ENCODE measurements at places on chromosomes 4 and X. TPM values are rescaled to one million over a fixed set of nuclear protein-coding genes. Genes with fewer than 3 reads are reported as not detected.
A peak's percentile ranks its signal among the peaks of the same experiment; 100 is the strongest.

The EPGN gene
- not detected for total RNA-seq

DNA sequence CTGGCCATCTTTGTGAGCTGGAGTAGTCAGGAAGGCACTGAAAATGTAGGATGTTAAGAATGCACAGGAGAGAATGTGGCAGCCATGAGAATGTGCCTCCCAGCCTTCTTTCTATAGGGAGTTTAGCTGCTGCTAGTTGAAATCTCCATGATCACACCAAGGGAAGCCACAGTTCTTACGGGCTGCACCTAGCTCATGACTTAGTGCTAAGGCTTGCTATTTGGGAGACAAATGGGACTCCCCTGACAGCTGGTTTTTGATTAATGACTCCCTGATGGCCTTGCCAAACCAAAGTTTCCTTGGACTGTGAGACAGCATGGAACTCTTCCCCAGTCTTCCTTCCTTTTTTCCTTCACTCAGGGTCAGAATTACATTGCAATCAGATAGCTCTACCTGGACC lies 9.2 kb downstream of the CTSO start:
- DNase-seq = no peak

GRCh38 chrX:13894888-13895565 lies 78.1 kb upstream of the GPM6B start:
- DNase-seq = no peak

- DNase-seq = no peak
Measured at GRCh38 chrX:115521741-115522140, 39.2 kb upstream of the PLS3 start.

DNA sequence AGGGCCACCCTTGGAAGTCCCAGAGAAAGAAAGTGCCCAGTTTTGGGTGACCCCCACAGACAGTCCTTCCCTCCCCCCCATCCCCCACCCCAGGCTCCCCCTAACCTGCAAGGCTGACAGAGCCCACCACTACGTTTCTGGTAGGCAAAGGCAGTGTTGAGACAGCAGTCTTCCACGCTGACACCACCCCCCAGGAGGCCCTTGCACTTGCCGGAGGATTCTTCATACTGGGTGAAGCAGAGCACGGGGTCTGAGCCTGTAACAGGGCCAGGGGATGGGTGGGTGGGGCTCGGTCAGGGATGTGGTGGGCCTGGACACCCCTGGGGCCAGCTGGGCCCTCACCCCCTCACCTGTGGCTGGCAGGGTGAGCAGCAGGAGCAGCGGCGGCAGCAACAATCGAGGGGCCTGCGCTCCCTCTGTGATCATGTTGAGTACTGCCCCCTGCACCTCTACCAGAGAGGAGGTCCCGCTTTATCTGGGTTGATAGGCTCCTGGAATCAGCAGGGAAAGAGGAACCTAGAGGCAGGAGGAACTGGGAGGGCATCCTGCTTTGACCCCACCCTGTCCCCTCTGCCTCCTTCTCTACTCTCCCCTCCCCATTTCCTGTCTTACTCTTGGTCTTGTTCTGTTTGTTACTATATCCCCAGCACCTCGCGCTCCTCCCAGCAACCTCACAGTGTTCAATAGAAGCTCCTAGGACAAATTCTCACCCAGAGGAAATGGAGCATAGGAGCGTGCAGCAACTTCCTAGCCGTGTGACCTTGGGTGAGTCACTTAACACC lies at the start of gene CFP:
CFP (minus strand) TSS at position 512 of the 782 bp plus-strand sequence; CDS start at position 426, 86 bp downstream.
- DNase-seq = no peak

DNA sequence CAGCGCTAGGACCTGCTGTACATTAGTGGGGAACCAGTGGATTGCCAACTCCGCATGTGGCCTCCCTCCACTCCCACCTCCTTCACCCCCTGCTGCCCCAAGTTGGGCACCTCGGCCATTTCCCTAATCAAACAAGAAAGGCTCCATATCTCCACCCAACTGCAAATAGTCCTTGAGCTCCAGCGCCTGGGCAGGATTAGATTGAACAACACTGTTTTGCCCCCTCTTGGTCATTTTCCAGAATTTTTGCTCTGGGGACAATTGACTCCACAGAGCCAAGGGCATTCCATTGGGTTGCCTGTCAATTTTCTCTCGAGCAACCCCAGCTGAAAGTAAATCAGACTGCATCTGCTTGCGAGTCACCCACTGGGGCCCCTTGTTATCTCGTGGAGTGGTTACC lies 29.6 kb downstream of the CXCL13 start:
- DNase-seq = no peak

GRCh38 chr4:77816546-77816945 lies 2.6 kb downstream of the CNOT6L start:
- DNase-seq = no peak

The USP46 gene
- total RNA-seq = 23.3 TPM

DNA sequence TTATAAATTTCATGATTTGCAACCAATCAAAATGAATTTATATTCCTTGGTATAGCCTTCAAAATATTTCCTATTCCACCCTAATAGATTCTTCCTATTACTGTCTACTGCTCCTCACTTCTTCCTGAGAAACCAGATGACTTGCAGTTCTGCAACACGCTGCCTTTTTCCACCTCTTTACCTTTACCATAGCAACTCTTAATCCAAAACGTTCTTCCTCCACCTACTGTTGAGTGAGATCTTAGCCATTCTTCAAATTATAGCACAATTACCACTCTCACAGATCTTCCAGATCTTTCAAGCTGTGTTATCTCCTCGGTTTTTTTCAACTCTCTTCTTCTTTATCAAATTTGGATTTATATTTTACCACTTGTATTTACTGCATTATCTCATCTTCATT lies 289.8 kb downstream of the ADGRL3 start:
- DNase-seq = no peak

The ZFP92 gene
- total RNA-seq = 1.2 TPM

- peak; percentile 34 for DNase-seq
Measured at GRCh38 chrX:22800360-22800759, 199.4 kb upstream of the DDX53 start.

DNA sequence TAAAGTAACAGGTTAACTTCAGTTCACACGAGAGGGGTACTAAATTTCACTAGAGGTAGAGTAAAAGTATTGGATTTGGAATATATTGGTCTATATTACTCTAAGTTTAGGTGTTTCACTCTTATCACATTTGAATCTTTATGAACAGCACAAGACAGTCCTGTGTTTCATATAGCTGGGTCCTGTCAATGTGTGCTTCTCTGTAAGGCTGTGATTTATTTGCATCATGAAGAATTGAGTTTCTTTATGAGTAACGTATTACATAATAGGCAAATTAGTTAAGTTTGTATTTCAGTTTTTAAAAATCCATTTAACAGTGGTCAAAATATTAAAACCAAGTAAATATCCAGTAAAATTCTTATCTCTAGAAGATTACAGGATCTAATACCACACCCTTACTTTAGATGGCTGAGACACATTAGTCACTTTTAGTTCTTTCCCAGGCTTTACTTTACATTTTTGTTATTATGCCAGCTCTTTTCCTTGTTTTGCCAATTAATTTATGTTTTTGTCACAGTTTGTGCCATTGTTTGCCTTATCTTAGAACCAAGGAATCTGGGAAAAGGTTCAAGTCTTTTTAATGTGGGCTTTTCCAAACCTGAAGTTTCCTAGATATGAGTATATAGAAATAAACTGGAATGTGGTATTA lies 32.1 kb downstream of the NUDT6 start:
- peak; percentile 92 for DNase-seq

DNA sequence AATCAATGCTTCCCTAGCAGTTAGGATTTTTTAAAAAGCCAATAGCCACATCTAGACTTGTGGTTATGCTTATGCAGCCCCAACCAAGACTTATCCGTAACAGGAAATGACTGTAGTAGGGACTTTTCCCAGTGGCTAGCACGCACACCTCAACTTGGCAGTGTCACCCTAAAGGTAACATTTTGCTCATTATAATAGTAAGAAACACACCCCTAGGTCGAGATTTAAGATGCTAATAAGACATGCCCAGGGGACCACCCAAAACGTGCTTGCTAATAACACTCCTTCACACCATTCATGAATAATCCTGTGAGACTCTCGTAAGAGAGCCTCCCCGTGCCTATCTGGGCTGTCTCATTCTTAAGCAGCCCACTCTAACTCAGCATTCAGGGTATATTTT lies 195.3 kb downstream of the CHIC1 start:
- no peak for DNase-seq

GRCh38 chrX:20227116-20227515 lies 39.6 kb downstream of the RPS6KA3 start:
- no peak for DNase-seq

The PRDX4 gene
- total RNA-seq = 144 TPM

GRCh38 chr4:26022346-26023202 lies 108.6 kb downstream of the SMIM20 start:
- peak; percentile 45 for DNase-seq

- DNase-seq = no peak
Measured at GRCh38 chrX:133254666-133255065, 36.5 kb upstream of the TFDP3 start.

DNA sequence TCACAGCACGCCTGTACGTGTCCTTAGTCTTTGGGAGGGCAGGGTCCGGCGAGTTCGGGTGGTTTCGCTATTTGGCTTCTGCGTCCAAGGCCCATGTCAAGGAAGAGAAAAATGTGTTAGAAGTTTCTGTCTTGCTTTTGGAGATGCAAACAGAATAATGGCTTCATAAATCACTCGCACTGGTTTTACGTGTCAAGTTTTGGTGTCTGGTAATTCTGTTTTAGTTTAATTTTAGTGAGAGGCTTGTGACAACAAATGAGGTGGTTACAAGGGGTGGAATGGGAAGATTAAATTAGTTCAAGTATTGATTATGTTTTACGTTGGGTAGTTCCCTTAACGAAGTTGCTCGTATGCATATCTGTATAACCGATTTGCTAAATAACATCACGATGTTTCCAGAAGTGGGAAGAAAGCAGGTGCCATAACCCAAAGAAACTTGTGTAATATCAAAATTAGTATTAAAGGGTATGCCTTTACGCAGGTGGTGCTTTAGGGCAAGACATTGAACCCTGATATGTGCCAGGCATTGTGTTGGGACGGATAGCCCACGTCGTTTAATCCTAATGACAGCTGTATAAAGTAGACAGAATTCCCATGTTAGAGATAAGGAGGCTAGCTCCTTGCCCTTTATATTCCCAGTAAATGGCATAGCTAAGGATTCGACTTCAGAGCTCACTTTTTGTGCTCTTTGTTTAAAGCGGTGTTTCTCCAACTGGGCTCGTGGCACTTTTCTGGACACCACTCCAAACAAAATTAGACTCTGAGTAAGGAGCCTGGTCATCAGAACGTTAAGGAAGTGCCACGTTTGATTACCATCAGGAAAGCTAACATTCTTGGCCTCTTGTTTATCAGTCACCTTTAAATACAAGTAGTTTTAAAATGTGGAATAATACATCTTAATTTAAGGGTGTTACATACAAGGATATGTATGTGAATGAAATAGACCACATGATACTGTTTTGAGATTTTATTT lies 843 bp downstream of the RPL34 start:
- peak; percentile 36 for DNase-seq

DNA sequence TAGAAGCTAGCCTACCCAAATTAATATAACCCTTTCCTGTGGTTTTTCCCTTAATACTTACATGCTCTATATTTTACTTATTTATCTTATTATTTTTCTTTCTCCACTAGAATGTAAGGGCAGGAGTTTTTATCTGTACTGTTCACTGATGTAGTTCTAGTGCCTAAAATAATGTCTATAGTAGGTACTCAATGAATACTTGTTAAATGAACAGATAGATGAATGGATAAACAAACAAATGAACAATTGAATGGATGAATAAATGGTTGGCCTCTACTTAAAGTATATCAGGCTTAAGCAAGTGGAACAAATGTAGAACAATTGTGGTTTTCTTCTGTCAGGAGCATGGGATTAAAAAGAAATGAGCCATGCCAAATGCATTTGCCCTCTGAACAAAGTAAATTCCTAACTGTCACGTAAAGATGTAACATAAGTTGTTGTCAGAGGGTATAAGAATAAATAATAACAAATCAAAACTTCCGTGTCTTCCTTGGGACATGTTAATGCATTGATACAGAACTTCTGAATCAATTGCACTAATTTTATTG lies 54.1 kb downstream of the SYTL5 start:
- DNase-seq = no peak

The AADAT gene
- total RNA-seq = 3.1 TPM

GRCh38 chr4:110175634-110176033 lies 22.8 kb downstream of the ELOVL6 start:
- no peak for DNase-seq

GRCh38 chr4:40221744-40222143 lies 24.9 kb downstream of the RHOH start:
- no peak for DNase-seq

GRCh38 chr4:102500352-102500695 lies 835 bp upstream of the NFKB1 start:
- DNase-seq = no peak

The C1QTNF7 gene
- total RNA-seq = not detected

DNA sequence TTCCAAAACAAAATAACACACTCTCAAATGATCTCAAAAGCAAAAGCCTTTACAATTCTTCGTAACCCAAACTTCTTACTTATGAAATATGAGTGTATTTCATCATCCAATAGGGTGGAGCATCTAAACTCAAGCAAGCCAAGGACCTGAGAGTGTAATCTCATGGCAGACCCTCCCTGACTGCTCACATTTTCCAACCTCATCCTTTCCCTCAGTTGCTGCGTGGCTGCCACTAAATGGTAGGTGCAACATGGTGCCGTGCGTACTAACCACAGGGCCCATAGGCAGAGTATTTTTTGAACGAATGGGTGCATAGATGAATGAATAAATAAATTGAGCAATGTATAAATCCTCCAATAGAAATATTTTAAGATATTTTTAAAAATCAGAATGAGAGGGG lies 45.4 kb downstream of the TTC29 start:
- no peak for DNase-seq

DNA sequence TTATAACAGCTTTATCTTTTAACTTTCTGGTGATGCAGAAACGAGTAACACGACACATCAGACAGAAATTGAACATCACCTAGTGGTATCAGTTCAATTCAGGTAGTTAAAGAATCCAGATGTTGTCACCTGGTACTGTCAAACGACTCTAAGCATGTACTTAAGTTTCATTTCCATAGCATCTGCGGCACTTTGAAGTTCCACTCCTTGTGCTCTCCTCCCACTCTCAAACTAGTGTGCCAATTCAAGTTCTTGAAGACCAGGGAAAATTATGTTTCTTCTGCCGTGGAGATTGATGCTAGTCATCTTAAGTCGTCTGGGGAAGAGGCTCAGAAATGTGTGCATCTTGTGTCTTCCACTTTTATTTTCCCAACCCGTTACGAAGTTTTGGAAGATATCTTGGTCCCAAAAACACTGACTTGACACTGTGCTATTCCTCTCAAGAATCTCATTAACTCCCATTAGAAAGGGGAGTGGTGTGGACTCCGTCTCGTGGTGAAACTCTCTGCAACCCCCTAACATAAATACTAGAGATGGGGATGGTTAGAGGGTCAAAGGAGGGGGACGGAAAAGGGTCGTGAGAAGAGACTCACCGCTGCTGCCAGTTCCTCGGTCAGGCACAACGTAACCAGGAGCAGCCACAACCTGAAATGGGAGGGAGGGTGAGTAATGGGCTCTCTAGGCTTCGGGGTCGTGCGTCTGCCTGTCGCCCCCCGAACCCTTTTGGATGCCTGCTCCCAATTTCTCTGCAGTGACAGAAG lies 693 bp downstream of the COL4A6 start:
- DNase-seq = peak; percentile 1

The BEX3 gene
- 233 TPM for total RNA-seq

The NIPAL1 gene
- total RNA-seq = 1.7 TPM

The FOXR2 gene
- total RNA-seq = not detected

- DNase-seq = no peak
Measured at GRCh38 chr4:29708473-29708872, 1011.7 kb upstream of the PCDH7 start.

GRCh38 chr4:68960294-68961163 lies 8.9 kb upstream of the UGT2A3 start:
- no peak for DNase-seq

All from endothelial cell of umbilical vein (primary cell).